GM12892 (cell line): ENCODE measurements at places on chromosomes 12 and 14.

DNA sequence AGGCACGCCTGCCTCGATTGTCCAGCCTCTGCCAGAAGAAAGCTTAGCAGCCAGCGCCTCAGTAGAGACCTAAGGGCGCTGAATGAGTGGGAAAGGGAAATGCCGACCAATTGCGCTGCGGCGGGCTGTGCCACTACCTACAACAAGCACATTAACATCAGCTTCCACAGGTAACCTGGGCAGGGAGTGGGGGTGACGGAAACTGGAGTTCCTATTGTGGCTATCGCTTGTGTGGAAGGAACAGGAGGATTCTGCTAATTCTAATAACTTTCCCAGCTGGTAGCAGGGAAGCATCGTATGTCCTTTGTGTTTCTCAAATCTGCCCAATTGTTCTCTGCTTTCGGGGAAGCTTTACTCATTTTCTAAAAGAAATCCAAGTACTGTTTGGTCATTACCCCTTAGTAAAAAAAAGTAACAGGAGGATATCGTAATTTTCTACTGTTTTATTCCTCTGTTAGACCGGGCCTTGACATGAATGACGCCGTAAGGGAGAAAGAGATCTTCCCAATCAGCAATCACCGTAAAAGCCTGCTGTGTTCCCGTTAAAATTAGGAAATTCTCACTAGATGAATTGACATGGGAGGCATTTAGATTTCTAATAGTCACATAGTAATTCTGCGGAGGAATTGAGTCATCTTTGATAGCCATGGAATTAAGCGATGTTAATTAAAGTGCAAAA, 449 bp downstream of the THAP2 start:
- DNase-seq = no peak

DNA sequence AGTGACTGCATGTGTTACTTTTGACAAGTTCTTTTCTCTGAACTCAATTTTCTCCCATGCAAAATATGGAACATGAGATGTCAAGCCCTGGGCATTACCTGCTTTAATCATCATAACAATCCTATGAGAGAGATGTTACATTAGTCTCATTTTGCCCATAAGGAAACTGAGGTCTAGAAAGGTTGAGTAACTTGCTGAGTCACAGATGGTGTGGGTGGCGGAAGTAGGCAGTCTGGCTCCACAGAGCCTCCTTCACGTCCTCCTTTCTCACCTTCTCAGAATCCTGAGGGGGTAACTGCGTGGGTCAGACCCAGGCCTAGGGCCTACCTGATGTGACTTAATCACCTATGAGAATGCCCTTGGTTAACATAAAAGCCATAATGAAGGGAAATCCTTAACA, 50.7 kb downstream of the TMTC1 start:
- no peak for DNase-seq

DNA sequence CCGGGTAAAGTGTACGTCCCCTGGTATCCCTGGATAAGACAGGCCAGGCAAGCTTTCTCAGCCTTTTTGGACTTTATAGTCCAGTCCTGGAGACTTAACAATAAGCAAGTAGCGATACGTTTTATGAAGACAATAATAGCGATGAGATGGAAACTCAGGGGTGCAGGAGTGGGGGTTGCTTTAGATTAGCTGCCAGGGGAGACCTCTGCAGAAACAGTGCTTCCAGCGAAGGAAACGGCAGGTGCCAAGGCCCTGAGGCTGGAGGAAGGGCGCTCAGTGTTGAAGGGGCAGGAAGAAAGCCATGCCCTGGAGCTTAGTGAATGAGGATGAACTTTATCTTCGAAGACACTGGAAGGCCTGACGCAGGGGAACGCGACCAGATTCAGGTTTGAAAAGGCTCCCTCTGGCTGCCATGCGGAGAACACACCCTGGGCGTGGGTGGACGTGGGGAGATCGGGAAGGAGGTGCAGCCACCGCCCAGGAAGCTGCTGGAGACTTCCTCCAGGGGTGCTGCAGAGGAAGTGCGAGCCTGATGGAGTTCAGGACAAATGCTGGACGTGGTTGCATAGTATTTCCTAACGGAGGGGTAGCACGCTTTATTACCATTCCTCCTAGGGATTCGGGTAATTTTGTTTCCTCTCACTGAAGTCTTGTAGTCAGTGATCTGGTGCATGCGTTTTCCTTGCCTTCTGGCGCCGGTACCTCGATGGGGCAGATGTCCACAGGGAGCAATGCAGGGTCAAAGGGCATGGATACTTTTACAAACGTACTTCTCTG, 26.1 kb upstream of the UBC start:
- no peak for DNase-seq

DNA sequence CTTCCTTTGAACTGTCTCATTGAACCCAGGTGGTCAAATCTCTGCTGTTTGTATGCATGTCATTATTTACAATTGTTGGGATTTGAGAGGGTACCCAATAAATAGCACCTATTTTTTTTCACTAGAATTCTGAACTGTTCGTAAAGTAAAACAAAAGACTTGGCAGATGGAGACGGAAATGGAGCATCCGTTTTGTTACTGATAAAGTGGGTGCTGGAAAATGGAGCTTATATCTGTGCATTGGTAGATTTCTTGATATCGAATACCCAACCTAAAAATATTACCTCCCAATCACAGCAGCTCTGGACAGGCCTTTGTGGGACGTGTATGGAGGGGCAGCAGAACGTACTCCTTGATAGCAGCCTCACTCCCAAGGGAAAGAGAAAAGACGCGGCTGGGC, 224.4 kb downstream of the C12orf75 start:
- no peak for DNase-seq

GRCh38 chr14:53412819-53413675, 259.9 kb upstream of the DDHD1 start:
- DNase-seq = no peak

GRCh38 chr14:58650857-58651256, 13.1 kb downstream of the DACT1 start:
- DNase-seq = no peak

DNA sequence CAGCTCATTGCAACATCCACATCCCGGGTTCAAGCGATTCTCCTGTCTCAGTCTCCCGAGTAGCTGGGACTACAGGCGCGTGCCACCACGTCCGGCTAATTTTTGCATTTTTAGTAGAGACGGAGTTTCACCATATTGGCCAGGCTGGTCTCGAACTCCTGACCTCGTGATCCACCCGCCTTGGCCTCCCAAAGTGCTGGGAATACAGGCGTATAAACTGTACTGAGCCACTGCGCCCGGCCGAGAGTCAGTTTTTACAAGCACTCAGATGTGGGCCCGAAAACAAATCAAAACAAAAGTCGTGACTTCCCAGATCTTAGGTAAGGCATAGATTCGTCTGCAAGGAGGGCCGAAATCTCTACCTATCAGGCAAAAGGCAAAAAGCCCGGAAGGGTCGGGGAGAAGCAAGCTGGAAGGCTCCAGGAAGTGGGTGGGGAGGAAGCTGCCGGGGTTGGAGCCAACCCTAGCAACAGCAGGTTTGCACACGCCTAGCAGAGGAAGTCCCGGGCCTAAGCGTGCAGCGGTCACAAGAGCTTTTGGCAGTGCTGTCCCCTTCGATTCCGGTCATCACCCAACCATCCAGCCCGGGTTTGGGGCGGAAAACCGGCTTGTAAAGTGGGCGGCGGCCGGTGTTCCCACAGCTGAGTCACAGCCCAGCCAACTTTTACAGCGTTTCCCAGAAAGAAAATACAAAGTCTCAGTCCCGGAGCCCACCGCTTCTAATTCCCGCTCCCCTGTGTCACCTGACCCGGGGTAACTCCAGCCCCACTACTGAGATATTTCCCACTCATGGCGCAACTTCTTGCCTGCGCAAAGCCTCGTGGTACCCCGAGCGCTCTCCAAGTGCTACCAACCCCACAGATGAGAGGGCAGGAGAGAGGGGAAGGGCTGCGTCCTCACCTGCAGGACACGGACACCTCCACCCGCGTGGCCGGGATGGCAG, 583 bp downstream of the CPNE8 start:
- peak; percentile 32 for DNase-seq

DNA sequence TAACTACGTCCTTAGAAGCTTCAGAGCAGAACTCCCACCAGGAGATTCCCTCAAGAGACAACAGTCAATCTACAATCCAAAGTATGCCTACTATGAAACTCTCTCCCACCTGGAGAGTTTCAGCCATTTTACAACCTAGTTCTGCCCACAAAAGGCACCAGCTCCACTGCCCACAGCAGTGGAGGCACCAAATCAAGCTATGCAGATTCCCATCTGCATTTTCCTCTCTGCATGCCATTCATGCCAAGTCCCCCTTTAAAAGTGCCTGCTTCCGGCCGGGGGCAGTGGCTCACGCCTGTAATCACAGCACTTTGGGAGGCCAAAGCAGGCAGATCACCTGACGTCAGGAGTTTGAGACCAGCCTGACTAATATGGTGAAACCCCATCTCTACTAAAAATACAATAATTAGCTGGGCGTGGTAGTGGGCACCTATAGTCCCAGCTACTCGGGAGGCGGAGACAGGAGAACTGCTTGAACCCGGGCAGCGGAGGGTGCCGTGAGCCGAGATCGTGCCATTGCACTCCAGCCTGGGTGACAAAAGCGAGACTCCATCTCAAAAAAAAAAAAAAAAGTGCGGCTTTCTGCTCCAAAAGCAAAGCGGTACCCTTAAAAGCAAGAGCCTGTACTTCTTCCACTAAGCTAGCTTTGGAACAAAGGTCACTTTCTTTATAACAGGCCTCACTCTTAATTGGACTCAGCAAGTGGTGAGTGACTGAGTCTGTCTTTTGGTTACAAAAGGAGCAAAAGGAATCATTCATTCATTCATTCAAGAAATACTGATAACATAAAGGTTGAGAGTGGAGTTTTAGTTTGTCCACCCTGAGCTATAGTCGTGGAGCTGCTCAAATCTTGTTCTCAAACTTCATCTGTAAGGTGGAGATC, 10.1 kb upstream of the DLGAP5 start:
- DNase-seq = no peak

- no peak for DNase-seq
Measured at GRCh38 chr12:115232455-115233156, 548.6 kb upstream of the TBX3 start.

DNA sequence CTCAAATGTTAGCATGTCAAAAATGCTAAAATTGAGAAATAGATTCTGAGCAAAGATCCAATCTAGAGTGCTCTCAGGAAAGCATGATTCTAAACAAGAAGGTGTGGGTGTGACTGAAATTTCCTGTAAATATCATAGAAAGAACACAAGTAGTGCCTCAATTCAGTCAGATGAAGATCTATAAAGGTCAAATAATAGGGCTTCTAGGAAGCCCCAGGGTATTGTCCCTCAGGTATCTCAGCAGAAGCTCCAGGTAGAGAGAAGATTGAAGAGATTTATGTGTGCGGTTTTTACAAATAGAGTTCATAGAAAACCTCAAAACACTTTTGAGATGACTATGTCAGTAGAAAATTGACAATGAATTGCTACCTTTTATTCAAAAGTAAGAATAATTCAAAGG, 13.0 kb downstream of the KLRD1 start:
- no peak for DNase-seq

DNA sequence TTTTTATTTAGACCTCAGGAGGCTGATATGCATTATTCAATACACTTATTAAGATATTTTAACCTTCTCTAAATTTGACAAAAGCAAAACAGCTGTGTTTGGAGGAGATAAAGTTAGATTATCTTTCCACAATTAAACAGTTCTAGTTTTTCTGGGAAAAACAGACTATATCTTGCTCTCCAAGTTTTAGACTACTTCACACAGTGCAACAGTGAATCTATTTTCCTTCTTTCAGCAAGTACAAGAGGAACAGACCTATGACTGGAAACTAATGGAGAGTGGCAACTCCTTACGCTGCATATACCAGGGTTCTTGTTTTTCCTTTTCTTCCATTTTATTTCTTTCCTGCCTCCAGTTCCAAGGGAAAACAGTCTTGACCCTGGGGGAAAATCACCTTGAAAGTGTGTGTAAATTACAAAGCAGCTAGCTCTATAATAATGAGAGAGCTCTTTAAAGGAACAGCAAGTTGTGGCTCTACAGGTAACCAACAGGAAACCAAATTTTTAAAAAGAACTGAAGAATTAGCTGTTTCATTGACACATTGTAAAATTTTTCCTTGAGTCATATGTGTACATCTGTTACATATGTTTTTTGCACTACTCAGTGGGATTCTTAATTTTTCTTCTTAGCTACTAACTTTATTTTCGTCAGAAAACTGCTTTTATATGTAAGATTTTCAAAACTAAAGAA, 27.4 kb downstream of the DNM1L start:
- no peak for DNase-seq

- DNase-seq = no peak
Measured at GRCh38 chr14:51431741-51432140, 191.7 kb downstream of the TMX1 start.

GRCh38 chr12:18320036-18320617, 58.8 kb downstream of the PIK3C2G start:
- no peak for DNase-seq

- DNase-seq = no peak
Measured at GRCh38 chr14:103023881-103024473, 33.4 kb downstream of the CDC42BPB start.

GRCh38 chr14:39372656-39373055, 59.6 kb downstream of the FBXO33 start:
- DNase-seq = no peak

GRCh38 chr12:94831081-94831751, 172.3 kb downstream of the NDUFA12 start:
- DNase-seq = peak; percentile 42

- no peak for DNase-seq
Measured at GRCh38 chr12:120546050-120546386, 11.9 kb downstream of the RNF10 start.

DNA sequence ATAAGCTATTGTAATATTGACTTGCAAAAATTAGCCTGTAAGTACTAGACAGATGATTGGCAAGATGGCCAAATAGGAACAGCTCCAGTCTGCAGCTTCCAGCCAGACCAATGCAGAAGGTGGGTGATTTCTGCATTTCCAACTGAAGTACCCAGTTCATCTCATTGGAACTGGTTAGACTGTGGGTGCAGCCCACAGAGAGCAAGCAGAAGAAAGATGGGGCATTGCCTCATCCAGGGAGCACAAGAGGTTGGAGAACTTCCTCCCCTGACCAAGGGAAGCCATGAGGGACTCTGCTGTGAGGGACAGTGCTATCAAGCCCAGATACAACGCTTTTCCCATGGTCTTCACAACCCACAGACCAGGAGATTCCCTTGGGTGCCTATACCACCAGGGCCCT, 16.0 kb upstream of the SPATA7 start:
- DNase-seq = no peak

- DNase-seq = no peak
Measured at GRCh38 chr12:256958-257357, 5.7 kb downstream of the SLC6A13 start.

GRCh38 chr14:100221533-100222223, 17.3 kb upstream of the YY1 start:
- DNase-seq = peak; percentile 45
